Osteoblast (primary cell): ENCODE measurements at places on chromosomes 3 and 15.

GRCh38 chr3:169660709-169661360, 2.7 kb downstream of the MECOM start:
- peak; percentile 81 for DNase-seq

DNA sequence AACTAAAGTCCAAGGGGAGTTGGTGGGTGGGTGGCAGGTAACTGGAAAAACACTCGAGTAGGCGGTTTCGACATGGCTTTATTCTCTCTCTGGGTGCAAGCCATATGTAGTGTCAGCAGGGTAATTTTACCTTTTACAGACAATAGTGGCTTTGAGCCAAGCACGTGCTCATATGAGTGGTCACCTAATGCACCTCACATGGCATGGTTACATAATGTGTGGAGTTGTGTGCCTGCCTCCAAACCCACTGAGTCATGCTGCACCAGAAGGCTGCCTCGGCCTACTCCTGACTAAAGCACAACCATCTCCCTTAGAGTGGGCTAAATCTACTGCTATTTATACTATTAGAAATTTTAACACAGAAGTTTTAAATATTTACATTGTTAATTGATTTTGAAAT, 16.5 kb downstream of the CCRL2 start:
- DNase-seq = no peak

DNA sequence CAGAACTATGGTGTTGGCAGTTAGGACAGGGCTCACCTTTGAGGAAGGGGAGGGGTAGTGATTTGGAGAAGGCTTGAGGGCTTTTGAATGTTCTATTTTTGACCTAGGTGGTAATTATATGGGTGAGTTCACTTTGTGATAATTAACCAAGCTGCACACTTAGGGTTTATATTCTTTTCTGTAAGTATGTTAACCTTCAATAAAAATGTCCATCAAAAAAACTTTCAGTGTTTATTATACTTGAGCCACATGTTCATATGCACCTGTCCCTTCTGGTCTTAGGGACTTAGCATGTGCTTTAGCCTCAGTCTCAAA, 28.4 kb downstream of the PDE8A start:
- no peak for DNase-seq

GRCh38 chr3:140351466-140351865, 326.4 kb upstream of the TRIM42 start:
- no peak for DNase-seq

DNA sequence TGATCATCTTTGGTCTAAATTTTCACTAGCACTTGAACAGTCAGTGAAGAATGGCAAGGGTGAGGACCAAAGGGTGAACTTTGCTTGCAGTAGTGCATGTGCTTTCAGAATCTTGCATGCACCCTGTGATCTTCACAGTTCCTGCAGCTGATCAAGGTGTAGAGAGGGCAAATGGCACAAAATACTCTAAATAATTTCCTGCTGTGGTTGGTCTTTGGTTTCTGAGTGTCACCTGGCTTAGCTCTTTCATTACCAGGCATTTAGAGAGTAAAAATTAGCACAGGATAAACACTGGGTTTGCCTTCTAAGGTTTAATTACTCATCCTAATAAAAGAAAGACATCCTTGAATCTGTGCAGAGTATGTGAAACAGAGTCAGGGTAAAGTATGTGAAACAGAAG, 11.4 kb downstream of the TIPARP start:
- no peak for DNase-seq

GRCh38 chr3:23806534-23807423, 1.0 kb downstream of the UBE2E1 start:
- peak; percentile 89 for DNase-seq

DNA sequence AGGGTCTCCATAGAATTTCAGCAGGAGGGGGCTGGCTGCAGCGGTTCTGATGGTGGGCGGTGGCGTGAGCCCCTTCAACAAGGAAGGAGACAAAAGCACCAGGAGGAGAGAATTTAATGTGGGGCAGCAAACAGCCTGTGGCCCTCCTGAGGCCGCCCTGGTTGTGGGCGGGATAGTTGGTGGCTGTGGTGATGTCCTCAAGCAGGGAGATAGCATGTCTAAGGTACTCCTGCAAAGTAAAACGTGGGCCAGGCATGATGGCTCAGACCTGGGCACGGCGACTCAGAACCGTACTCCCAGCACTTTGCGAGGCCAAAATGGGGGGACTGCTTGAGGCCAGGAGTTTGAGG, 94.0 kb downstream of the LRRK1 start:
- DNase-seq = no peak

DNA sequence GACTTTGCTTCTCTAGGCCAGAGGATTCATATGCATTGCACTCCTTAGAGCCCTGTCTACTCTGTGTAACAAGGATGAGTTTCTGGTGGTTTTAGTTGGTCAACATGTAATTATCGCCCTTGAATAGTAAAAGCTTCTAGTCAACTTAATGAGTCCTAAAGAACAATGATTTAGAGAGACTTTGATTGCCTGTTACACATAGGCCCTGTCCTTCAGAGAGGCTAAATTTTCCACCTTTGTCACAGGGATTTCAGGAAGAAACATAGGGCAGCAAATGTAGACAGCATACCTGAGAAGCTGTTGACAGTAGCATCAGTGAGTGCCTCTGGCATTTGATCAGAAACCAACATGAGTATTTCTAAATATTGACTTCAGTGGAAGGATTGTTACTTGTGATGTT, 7.1 kb downstream of the BTLA start:
- no peak for DNase-seq

- DNase-seq = no peak
These were observed 213.0 kb upstream of the ROBO2 start for GRCh38 chr3:76826861-76827260.

DNA sequence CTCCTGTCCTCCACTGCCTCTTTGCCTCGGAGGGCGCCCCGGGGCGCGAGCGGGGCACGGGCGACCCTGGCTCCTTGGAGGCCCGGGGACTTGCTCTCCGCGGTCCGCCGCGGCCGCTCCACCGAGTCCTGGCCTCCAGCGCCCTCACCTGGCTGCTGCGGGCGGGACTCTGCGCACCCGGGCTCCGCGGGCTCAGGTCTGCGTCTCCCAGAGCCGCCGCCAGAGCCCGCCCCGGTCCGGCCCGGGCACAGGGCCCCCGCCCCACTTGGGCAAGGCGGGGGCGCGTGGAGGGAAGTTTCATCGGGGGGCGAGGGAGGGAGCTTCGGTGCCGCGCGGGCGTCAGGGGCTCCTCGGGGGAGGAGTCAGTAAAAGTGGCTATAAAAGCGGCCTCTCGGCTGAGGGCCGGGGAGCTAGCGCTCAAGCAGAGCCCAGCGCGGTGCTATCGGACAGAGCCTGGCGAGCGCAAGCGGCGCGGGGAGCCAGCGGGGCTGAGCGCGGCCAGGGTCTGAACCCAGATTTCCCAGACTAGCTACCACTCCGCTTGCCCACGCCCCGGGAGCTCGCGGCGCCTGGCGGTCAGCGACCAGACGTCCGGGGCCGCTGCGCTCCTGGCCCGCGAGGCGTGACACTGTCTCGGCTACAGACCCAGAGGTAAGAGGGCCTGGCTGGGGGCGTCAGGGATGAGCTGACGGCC, at the start of gene CEMIP:
Gene CEMIP, plus strand, starts transcription at position 407 of the 694 bp plus-strand sequence. CDS start 94,510 bp downstream, outside the sequence.
- peak; percentile 97 for DNase-seq

DNA sequence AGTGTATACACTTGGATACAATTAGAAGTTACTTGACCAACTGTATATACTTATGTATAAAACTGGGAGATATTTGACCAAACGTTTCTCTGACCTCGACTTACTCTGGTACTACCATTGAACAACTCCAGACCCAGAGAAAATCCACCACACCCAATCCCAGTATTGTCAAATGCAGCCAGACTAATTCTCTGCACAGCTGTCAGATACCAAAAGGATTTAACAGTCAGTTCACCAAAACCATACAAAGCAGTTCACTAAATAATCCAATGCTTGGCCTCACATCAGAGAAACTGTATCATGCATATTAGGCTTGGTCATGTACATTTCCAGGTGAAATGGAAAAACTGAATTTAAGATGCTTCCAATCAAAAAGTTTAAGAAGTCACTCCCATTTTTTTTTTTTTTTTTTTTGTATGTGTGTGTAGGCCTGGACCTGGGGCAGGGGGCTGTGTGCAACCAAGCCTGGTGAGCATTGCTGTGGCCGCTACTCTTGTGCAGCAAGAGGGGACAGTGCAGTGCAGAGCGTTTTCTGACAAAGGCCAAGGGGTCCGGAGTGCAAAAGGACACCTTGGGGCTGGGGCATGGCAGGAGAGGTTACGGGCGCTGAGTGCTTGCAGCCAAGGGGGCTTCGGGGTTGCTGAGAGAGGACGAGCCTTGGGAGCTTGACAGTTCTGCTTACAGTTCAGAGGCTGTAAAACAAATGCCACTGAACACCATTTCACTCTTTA, 1.4 kb downstream of the TOMM70 start:
- no peak for DNase-seq

DNA sequence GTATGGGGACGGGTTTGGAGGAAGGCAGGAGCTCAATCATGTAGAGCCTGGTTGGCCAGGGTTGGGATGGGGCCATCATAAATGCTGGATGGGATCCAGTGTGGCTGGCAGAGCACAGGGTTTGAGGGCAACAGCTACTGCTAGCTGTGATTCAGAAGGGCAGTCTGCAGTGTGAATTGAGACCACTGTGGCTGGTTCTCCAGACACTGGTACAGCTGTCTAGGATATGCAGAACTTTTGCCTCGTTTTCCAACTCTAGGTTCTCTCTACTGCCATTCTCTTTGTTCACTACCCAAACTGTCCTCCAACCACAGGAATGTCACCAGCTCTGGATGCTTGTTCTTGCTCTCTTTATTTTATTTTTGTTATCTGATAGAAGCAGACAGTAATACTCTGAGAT, 543.6 kb downstream of the AGBL1 start:
- no peak for DNase-seq

- DNase-seq = no peak
These were observed 66.0 kb downstream of the MEIS2 start for GRCh38 chr15:37034392-37034791.

DNA sequence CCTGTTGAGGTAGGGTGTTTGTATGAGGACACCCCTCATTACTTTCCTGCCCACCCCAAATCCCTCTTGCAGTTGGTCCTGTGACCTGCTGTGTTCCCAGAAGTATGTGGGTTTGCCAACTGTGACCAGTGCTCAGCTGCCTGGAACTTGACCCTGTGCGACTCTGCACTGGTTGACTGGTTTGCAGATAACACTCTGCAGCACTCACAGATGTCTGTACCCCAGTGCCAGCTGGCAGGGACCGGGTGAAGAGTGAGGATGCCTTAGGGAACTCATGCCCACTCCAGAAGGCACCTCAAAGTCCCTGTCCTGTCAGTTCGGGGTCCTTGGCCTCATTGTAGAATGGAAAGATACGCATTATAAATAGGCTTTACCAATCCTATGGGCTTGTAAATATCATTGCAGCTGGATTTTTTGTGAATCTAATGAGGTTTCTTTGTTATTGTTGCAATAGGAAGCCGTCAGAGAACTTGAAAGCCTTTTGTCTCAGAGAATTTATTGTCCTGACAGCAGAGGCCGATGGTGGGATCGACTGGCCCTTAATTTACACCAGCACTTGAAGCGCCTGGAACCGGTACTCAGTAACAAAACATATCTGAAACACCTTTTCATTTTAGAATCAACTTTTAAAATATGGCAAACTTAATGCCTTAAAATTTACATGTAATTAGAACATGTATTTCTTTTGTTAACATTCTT, 18.2 kb downstream of the FAN1 start:
- no peak for DNase-seq

DNA sequence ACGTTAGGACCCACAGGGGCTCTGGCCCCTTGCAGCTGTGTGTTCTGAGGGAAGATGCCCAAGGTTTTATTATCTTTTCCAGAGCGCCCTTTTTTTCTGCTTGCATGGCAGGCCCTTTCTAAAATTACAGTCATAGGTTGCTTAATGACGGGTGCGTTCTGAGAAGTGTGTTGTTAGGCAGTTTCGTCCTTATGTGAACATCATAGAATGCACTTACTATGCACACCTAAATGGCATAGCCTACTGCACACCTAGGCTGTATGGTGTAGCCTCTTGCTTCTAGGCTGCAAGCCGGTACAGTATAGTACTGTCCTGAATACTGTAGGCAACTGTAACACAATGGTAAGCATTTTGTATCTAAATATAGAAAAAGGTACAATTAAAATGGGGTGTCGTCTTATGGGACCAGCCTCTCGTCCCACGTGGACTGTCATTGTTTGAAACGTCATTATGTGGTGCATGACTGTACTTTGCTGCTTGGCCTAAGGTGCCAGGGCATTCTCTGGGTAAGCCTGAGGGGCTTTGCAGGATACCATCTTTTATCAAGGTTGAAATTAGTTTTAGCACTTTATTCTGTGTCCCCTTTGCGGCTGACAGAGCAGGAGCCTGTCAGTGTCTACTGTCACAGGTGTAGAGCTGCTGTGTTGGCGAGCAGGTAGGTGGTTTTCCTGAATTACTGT, 10.9 kb downstream of the KLF13 start:
- DNase-seq = peak; percentile 10

- DNase-seq = no peak
These were observed 147.3 kb upstream of the TRIM42 start for GRCh38 chr3:140530603-140531002.

GRCh38 chr3:11739706-11740105, 96.0 kb upstream of the VGLL4 start:
- no peak for DNase-seq

- DNase-seq = no peak
These were observed 12.5 kb upstream of the C15orf61 start for GRCh38 chr15:67508407-67508806.

- no peak for DNase-seq
These were observed 164.3 kb upstream of the GMNC start for GRCh38 chr3:191026746-191027145.

DNA sequence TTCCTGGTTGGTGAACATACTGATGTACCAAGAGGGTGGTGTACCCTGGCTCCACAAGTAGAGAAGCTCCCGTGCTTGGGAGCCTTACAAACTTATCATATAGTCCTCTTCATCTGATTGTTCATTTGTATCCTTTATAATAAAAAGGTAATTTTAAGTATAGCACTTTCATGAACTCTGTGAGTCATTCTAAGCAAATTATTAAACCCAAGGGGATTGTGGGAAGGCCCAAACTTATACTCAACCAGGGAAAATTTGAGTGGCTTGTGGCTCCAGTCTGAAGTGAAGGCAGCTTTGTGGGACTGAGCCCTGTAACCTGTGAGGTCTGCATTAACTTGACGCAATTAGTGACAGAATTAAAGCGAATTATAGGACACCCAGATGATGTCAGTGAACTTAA, 29.0 kb downstream of the TTBK2 start:
- no peak for DNase-seq

DNA sequence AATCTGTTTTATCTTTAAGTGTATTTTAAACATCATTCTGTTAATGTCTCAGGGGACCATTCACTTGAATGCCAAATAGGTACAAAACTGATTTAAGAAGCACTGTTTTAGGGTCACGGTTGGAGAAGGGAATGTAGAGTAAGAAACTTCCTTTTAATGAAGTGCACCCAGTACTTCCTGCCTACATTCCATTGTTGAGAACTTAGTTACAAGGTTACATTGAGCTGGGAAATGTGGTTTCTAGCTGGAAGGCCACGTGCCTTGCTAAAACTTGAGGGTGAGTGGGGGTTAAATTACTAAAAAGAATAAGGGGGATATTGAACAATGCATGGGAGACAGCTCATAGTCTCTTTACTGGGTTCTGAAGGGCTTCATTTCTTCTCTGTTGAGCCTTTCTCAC, 78.3 kb upstream of the TBC1D5 start:
- DNase-seq = no peak
